Chondrocyte (in vitro differentiated cells): ENCODE measurements at places on chromosomes 16 and 17. TPM values are rescaled to one million over a fixed set of nuclear protein-coding genes. Genes with fewer than 3 reads are reported as not detected.

DNA sequence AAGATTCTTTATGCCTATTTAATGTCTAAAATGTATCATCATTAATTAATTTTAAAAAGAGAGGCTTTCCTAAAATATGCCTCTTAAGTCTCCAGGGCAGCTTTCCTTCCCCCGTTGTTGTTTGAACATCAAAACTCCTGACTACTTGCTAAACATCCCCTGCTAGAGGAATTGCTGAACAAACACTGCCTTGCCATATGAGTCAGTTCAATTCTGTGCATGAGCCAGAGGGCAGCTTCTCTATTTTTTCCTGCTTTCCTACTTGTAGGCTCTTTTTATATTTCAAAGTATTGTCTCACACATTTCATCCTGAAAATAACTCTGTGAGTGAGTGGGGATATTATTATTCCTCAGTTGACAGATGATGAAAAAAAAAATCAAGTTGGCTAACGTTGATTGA is 143.4 kb downstream of the HS3ST4 start:
- H3K27me3 ChIP-seq, result peaks cover 5% of the 10 kb centered on the region
- H3K4me3 ChIP-seq, result no peak overlapping the region
- H3K36me3 ChIP-seq, result no peaks in the 10 kb centered on the region
- H3K27ac ChIP-seq, result no peak overlapping the region

CSH1 gene
- 14.0 TPM in 1 of 3 replicates, not detected in the others for total RNA-seq

- peak overlapping the region; percentile 49 for H3K27ac ChIP-seq
- peaks cover 51% of the 10 kb centered on the region for H3K4me1 ChIP-seq
- DNase-seq, result no peak
- peaks cover 30% of the 10 kb centered on the region for H3K36me3 ChIP-seq
These were observed 13.3 kb downstream of the HERPUD1 start for GRCh38 chr16:56944954-56945839.

DNA sequence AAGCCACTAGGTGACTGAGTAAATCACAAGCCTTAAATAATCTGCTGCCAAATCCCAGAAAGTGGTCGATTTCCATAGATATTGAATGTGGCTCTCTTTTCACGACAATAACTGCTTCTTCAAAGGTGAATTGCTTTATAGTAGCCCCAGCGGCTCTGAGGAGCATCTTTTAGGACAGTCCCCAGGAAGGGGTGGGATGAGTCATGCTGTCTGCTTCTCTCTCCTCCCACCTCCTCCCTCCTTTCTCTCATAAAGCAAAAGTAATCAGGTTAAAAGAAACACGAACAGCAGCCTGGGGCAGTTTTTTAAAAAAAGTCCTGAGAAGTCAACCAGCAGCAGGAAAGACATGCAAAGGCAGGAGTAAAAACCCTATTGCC is 1.8 kb downstream of the KIAA0513 start:
- DNase-seq, result no peak
- H3K4me3 ChIP-seq, result peak overlapping the region; percentile 81
- H3K4me1 ChIP-seq, result peaks cover 32% of the 10 kb centered on the region

KRTAP4-6 gene
- not detected in 3 replicates for total RNA-seq

MPP2 gene
- 7.0 to 7.8 TPM (median 7.5 TPM) in 3 replicates for total RNA-seq

GRCh38 chr17:58595194-58595792 is 80.9 kb upstream of the MTMR4 start:
- H3K4me3 ChIP-seq, result no peak overlapping the region
- H3K4me1 ChIP-seq, result no peaks in the 10 kb centered on the region
- no peak for DNase-seq
- H3K36me3 ChIP-seq, result no peaks in the 10 kb centered on the region
- H3K27ac ChIP-seq, result no peak overlapping the region
- peaks cover 4% of the 10 kb centered on the region for H3K27me3 ChIP-seq

DNA sequence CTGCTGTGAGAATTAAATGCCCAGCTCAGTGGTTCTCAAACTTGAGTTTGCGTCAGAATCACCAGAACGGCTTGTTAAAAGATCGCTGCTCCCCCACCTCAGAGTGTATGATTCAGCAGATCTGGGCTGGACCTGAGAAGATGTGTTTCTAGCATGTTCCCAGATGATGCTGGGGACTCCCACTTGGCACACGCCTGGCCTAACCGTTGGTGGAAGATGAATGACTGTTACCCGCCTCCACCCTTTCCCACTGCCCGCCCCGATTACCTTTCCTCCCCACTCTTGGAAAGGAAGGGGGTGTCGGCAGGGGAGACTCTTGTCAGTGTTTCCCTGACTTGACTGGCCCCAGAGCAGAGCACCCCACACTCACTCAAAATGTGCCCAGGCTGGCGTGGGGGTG is 29.3 kb upstream of the ABCC3 start:
- H3K36me3 ChIP-seq, result no peaks in the 10 kb centered on the region
- H3K27me3 ChIP-seq, result peaks cover 5% of the 10 kb centered on the region
- no peak overlapping the region for H3K27ac ChIP-seq
- peaks cover 19% of the 10 kb centered on the region for H3K4me1 ChIP-seq
- DNase-seq, result no peak

DNA sequence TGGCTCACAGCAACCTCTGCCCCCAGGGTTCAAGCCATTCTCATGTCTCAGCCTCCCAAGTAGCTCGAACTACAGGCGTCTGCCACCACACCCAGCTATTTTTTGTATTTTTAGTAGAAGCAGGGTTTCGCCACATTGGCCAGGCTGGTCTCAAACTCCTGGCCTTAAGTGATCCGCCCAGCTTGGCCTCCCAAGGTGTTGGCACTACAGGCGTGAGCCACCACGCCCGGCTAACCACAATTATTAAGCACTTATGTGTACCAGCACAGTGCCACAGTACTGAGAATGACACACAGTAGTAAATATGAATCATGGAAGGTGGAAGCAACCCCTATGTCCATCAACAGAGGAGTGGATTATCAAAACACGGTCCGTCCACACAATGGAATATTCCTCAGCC is 49.8 kb downstream of the COTL1 start:
- H3K27me3 ChIP-seq, result no peaks in the 10 kb centered on the region
- H3K4me3 ChIP-seq, result no peak overlapping the region
- no peak overlapping the region for H3K27ac ChIP-seq
- peaks cover 7% of the 10 kb centered on the region for H3K4me1 ChIP-seq
- H3K36me3 ChIP-seq, result peaks cover 19% of the 10 kb centered on the region

- H3K4me1 ChIP-seq, result peaks cover 46% of the 10 kb centered on the region
- peak overlapping the region; percentile 84 for H3K4me3 ChIP-seq
- peak overlapping the region; percentile 99 for H3K27ac ChIP-seq
These were observed 539 bp upstream of the VAMP2 start for GRCh38 chr17:8162997-8163977.

CENPN gene
- total RNA-seq, result 9.2 to 14.6 TPM (median 10.8 TPM) in 3 replicates

DNA sequence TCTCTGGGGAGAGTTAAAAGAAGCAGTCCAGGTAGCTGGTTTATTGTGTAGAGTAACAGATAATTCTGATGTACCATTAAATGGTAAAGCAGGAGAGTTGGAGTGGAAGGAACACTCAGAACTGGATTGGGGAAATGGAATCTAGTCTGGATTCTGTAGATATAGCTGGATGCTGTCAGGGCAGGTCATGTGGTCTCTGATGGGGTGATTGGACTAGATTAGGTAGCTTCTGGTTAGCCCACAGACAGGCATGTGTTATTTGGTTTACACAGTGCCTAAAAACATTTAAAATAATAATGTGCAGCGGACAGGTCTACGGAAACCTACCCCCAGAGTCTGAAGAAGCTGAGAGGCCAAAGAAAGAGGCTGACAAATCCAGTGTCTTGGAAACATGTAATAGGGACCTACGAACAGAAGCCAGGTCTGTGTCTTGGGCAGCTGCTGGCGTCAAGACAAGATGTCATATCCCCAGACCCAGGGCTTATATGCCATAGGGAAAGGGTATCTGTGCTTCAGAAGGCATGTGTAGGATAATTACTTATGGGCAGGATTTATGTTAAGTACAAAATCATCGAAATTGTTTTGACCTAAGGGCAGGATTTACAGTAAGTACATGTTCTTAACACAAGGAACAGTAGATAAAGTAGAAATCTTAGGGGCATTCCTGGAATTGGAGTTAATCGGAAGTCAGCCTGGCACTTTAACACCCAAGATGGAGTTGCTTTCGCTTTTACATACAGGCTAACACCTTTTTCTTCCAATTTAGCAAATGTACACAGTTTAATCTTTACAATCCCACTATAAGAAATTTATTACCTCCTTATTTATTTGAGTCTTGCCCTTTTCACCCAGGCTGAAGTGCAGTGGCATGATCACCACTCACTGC is 12.4 kb downstream of the LUC7L3 start:
- peak overlapping the region; percentile 78 for H3K27ac ChIP-seq
- no peaks in the 10 kb centered on the region for H3K36me3 ChIP-seq
- no peak overlapping the region for H3K4me3 ChIP-seq
- no peaks in the 10 kb centered on the region for H3K27me3 ChIP-seq
- DNase-seq, result no peak

GRCh38 chr16:10862438-10862837 is 14.6 kb upstream of the CIITA start:
- H3K27ac ChIP-seq, result no peak overlapping the region
- H3K27me3 ChIP-seq, result peaks cover 26% of the 10 kb centered on the region
- DNase-seq, result no peak
- H3K4me3 ChIP-seq, result no peak overlapping the region
- no peaks in the 10 kb centered on the region for H3K36me3 ChIP-seq
- H3K4me1 ChIP-seq, result no peaks in the 10 kb centered on the region

DNA sequence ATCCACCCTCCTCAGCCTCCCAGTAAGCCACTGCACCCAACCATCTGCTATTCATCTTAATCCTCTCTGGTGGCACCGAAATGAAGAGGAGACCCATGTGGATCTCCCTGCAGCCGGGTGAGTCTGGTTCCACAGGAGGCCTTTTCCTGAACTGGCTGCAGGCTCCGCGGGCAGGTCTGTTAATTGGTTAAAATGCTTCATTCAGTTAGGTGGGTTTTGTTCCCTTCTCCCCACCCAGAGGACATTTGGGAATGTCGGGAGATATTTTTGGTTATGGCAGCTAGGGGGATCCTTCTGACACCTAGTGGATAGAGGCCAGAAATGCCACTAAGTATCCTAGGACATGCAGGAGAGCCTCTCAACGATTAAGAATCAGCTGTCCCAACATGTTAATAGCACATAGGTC is 16.7 kb downstream of the C16orf54 start:
- no peaks in the 10 kb centered on the region for H3K36me3 ChIP-seq
- DNase-seq, result peak; percentile 43
- H3K27ac ChIP-seq, result no peak overlapping the region
- peaks cover 18% of the 10 kb centered on the region for H3K27me3 ChIP-seq

GRCh38 chr16:10564591-10564990 is 15.8 kb downstream of the EMP2 start:
- no peak overlapping the region for H3K4me3 ChIP-seq
- H3K4me1 ChIP-seq, result peaks cover 34% of the 10 kb centered on the region
- peaks cover 10% of the 10 kb centered on the region for H3K36me3 ChIP-seq
- no peak for DNase-seq
- H3K27me3 ChIP-seq, result no peaks in the 10 kb centered on the region

- no peak overlapping the region for H3K4me3 ChIP-seq
- H3K4me1 ChIP-seq, result peaks cover 63% of the 10 kb centered on the region
- DNase-seq, result no peak
These were observed 47.4 kb downstream of the KSR1 start for GRCh38 chr17:27503611-27504010.

DNA sequence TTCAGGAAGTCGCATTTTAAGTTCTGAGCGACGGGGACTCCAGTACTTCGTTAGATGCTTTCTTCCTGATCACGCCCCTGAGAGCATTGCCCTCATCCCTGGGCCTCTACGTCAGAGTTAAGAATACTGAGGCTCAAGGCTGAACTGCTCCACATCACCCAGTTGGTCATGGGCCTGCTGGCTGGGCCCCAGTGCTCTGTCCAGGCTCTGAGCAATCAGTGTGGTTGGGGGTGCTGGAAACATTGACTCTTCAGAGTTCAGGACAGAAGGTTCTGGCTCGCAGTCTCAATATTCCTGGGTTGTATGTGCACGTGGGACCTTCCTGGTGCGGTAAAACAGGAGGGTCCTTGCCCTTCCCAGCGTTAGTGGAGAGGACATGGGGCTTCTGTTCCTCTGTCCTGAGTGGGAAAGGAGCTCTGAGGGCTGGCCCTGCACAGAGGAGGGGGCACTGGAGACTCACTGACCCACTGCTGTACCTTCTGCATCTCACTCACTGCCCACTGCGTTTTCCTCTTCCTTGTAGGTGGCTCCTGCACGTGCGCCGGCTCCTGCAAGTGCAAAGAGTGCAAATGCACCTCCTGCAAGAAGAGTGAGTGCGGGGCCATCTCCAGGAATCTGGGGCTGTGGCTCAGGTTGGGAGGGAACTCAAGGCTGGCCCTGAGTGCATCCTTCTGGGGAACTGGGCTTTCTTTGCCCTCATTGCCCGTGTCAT is 518 bp downstream of the MT1E start:
- H3K4me3 ChIP-seq, result peak overlapping the region; percentile 76
- no peak for DNase-seq
- peaks cover 37% of the 10 kb centered on the region for H3K4me1 ChIP-seq
- no peaks in the 10 kb centered on the region for H3K27me3 ChIP-seq
- H3K27ac ChIP-seq, result peak overlapping the region; percentile 91
- H3K36me3 ChIP-seq, result no peaks in the 10 kb centered on the region

- DNase-seq, result no peak
- H3K27me3 ChIP-seq, result no peaks in the 10 kb centered on the region
- H3K27ac ChIP-seq, result no peak overlapping the region
- peaks cover 6% of the 10 kb centered on the region for H3K4me1 ChIP-seq
These were observed 26.2 kb upstream of the PMFBP1 start for GRCh38 chr16:72198021-72198711.

FTO gene
- total RNA-seq, result 85.7 to 139 TPM (median 89.4 TPM) in 3 replicates
